Progenitor cell of endocrine pancreas (in vitro differentiated cells): ENCODE measurements at places on chromosomes 5 and 9.

GRCh38 chr9:15135164-15135792 lies 171.7 kb downstream of the TTC39B start:
- peak; percentile 51 for DNase-seq

DNA sequence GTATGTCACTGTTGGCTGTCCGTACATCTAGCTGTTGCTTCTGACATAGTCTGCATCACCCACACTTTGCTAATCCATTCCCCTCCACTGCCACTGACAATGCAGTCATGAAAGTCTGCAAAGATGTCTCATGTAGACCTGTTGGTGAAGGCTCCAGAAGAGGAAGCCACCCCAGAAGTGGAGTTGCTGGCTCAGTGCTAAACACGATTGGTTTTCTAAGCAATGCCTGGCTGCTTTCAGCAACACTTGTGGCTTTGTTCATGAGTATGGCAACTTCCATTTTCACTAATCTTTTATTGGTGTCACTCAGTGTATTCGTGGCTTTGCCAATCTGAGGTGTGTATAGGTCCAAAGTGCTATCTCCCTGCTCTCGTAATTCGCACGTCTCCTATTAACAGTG lies 288.1 kb downstream of the GADD45G start:
- DNase-seq: no peak

DNA sequence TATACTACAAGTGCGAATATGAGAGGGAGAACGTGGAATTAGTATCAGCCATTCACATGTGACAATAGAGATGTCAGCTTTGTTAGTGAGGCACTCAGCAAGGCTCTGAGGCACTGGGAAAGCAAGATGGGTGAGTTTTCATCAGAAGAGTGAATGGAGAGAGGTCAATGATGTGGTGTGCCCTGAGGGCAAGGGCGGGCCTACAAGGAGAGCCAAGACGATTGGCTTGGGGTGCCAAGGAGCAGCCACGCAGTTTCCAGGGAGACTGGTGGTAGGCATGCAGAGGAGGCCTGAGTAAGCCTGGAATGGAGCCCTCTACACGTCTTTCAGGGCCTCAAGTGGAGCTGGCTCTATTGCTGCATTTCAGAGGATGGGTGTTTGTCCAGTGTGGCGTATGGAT lies 24.7 kb downstream of the BTF3 start:
- no peak for DNase-seq

DNA sequence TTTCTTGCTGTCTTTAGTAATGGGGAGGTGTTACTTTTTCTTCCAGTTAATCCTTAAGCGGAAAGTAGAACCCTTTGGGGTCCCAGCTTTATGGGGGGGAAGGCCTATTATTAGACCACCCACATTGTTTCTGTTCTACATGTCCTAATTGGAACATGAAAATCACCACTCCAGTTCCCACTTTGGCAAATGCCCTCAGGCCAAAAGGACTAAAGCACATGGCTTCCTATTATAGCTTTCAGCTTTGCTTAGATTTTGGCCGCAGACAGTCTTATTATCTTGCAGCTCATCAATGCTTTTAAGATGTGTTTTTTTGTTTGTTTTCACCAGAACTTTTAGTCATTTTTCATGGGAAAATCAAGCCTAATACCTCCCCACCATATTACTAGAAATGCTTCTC lies 296.8 kb upstream of the ANKH start:
- no peak for DNase-seq

DNA sequence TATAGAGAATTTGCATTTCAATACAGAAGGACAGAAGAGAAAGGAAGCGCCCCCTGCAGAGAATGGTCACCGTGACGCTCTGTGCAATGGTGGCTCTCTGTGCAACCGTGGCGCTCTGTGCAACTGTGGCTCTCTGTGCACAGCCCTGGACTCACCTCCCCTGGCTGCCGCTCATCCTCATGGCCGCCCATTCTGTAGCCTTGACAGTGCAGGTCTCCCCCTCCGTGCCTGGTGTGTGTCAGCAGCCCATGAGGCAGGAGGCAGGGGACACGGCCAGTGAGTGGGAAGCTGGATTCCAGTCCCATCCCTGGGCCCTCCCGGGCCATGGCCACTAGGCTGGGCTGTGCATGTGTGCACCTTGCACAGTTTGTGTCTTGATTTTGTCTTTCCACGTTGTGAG lies 12.0 kb downstream of the EXOC3 start:
- no peak for DNase-seq

- no peak for DNase-seq
Measured at GRCh38 chr9:91274949-91275492, 86.7 kb downstream of the AUH start.

- DNase-seq: no peak
Measured at GRCh38 chr5:154486427-154486866, 8.4 kb upstream of the HAND1 start.

- DNase-seq: no peak
Measured at GRCh38 chr5:113202746-113203716, 226.4 kb downstream of the DCP2 start.

DNA sequence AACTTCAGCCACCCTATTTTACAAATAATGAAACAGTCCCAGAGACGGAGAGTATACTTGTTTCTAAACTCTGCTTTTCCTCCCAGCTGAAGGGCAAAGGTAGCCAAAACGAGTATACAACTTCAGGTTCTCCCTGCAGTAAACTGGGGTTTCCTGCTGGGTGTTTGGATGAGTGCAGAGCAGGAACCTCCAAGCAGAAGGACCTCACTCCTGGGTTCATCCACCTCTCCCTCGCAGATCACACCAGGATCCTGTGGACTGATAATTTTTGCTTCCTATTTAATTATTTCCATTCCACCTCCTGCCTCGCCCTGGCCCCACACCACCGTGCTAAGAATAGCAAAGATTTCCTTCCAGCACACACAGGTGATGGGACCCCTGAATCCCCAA lies 2.0 kb upstream of the FOXB2 start:
- DNase-seq: no peak

- DNase-seq: no peak
Measured at GRCh38 chr5:34003941-34004340, 3.9 kb downstream of the AMACR start.

DNA sequence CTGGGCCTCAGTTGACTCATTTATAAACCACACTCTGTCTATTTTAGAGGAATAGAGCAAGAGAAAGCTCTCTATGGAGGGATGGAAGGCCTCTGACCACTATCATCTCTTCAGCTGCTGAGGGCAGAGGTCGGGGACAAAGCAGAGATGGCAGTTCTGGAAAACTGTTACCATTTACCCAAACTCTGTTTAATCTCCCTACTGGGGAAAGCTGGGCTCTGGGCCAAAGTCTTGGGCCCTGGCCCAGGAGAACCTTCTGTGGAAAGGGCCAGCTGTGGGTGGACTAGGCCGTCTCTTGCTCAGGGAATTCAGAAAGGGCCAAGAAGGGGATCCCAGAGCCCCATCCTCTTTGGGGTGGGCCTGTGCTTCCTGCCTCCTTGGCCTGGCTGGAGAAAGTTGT lies 100.0 kb downstream of the PSD2 start:
- no peak for DNase-seq

DNA sequence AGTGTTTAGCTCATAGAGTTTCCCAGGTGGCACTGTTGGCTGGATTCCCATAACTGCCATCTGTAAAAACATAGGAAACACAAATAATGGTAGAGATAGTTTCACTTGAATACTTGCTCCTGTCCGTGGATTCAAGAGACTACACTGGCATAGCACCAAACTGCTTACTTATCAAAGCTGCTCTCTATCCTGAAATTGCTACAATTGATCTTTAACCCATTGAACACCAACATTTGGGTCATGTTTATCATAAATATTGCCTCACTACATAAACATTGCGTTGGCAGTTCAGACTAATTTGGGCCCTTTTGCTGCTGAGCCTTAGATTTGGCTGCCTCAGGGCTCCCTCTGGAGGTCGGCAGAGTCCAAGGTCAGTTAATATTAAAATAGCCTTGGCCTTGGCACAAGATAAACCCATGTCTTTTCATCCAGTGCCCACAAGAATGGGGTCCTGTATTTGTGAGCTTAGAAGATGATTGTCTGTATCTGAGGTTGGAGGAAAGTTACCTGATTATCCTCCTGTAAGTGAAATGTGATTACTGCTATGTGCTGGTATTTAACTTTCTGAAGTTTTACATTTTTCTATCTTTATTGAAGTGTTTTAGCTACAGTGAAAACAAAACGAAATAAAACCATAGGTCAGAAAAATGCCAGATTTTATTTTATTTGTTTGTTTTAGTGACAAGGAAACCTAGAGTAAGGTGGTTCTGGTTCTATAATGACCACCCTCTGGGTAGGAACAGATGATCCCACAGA lies 4.0 kb upstream of the RANBP3L start:
- DNase-seq: no peak

DNA sequence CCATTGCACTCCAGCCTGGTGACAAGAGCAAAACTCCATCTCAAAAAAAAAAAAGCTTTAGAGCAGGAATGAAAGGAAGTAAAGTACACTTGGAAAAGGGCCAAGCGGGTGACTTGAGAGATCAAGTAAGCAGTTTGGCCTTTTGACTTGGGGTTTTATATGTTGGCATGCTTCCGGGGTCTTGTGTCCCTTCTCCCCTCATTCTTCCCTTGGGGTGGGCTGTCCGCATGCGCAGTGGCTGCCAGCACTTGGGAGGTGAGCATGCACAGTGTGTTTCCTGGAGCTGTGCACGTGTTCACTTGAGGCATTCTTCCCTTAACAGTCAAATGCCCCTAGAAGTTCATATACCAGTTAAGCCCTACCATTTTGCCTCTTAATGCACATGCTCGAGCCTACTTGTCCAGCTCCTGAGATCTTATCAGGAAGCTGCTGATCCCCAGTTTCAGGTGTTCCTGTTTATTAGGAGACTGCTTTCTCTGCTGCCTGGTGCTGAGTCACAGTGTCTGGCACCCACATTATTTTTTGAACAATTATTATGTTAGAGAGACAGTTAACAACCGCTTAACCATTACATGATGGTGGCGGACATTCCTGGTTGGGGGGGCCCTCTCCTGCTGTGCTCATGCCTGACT lies 32.6 kb upstream of the PRRC2B start:
- no peak for DNase-seq

- no peak for DNase-seq
Measured at GRCh38 chr5:144352330-144352729, 181.7 kb downstream of the KCTD16 start.

DNA sequence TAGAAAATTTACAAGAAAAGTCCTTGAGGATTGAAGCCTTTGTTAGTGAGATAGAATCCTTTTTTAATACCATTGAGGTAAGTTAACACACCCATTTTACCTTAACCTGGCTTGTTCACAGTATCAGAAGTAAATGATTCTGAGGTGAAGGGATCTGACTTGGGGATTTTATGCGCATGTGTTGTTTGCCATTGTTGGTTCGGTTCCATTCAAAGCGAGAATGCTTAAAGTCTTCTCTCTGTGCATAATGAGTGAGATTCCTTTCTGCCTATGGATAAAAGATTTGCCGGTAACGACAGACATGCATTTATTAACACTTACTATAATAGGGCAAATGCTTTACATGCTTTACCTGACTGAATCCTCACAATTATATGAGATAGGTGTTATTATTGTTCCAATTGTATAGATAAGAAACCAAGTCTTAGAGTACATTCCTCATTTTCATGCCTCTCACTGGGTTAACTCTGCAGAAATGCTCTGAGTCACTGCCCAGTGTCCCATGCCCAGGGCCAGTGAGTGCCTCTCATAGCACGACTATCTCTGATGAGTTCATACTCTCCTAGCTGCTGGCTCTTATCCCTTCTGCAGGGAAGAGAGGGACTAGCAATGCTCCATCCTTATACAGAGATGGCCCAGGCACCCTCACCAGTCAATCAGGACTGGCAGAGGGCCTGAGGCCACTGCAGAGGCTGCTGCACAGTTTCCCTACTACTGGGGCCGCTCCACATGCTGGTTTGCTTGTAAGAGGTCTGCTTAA lies 54.4 kb downstream of the CMYA5 start:
- DNase-seq: no peak

DNA sequence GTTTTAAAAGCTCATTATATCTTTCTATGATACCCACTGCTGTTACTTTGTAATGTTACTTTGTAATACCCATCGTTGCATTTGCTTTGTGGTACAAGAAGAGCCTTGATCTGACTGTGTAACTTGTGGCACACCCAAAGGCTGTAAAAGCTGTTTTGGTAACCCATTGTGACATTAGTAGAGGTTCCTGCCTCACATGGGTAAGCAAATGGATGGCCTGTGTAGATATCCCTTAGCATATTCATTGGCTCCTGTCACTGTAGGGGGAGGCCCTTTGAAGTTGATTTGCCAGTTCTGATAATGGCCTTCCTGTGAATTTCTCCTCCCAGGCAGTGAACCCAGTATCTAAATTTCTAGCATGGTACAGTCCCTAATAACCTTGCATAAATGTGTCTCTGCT lies 15.7 kb downstream of the CDK20 start:
- DNase-seq: no peak

DNA sequence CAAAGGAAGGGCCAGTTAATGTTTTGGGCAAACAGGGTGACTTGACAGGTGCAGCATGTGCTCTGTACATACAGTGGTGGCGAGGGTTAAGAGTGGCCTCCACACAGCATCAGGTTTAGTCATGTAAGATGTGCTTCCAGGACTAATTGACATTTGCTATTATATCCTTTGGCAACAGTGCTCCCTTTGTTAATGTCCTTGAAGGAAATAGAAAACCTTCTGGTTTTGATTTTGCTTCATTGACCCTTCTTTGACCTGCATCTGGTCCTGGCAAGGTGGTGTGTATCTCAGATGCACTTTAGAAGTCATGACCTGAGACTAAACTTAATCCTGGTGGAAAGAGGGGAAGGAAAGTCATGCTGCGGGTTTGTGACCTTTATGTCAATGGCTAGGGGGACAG lies 440.0 kb downstream of the ENC1 start:
- DNase-seq: no peak

DNA sequence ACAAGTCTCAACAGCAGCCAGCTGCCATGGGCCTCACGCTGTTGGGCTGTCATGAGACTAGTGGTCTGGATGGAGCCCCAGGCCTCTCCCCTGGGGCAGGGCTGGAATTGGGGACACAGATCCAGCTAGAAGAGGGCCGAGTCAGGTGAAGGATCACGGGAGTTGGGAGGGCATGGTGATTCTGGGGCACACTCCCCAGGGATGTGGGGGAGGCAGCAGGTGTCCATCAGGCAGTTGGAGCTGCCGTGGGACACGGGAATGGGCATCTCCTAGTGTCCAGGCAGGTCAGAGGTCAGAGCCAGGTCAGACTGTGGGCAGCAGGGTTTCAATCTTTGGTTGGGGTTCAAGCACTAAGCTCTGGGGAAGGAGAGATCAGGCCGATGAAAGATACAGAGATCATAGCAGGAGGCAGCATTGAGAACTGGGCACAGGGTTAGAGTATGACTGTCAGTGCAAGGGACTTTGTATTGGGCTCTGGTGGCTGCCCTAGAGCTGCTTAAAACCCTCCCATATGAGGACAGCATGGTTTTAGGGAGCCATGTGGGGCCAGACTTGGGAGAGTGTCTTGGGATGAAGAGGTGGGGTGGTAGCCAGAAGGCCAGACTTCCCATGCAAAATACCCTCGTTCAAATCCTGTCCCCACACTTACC lies 59.2 kb downstream of the ARHGEF37 start:
- no peak for DNase-seq

DNA sequence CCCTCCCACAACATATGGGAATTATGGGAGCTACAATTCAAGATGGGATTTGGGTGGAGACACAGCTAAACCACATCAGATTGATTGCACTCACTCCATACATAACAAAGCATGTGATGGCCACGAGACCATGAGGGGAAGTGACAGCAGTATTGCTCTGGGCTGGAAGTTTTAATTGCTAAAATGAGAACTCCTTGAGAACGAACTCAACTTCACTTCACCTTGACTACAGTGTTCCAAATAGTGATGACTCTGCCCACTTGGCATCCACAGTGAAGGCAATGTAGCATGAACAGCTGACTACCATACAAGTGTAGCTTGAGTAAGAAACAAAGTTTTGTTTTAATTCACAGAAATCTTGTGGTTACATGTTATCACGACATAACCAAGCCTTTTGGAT lies 739 bp upstream of the SPINK7 start:
- no peak for DNase-seq
